ENCODE measurements at places on chromosomes 6 and 20.

- DNase-seq, result no peak
Observed at GRCh38 chr6:12483712-12484111, 193.6 kb downstream of the EDN1 start.

DNA sequence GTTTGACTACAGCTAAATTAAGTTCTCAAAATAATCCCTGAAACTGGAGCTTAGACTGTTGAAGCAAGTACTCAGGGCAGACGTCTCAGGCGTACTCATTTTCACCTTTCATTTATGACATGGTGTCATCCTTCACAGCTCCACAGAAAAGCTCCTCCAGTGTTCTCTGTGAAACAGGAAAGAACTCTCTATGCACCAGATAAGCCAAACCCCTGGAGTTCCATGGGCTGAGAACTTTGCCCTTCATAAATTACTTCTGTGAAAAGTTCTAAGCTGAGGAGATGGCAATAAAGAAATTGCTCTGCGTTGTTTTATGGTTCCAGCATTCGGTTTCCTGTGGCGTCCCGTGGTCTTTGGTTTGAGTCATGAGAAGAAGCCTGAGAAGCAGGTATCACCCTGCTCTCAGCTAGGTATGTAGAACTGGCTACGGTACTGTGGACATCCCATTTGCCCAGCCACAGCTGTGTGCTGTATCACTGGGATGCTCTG, 20.2 kb upstream of the RREB1 start:
- DNase-seq, result no peak

DNA sequence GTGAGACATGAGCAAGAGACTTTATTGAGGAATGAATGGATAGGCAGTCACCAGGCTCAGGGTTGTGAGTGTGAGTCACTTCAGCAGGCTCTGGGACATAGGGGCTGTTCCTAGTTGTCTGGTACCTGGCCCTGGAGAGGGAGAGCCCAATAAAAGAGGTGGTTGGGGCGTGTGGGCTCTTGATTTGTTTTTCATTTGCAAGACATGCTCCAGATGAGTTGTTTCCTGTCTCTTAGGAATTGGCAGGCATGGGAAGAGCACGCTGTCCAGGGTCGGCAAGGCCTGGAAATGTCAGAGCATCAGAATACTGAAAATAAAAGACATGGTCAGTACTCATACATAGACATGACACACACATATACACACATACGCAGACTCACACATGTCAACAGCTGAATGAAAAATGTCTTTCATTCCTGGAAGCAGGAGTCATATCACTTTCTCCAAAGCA, 166.3 kb upstream of the SULF2 start:
- no peak for DNase-seq

GRCh38 chr20:7829031-7829430, 111.2 kb downstream of the HAO1 start:
- no peak for DNase-seq

- DNase-seq, result no peak
Observed at GRCh38 chr6:101668496-101669030, 275.1 kb downstream of the GRIK2 start.

GRCh38 chr6:157047951-157048350, 270.8 kb downstream of the ARID1B start:
- no peak for DNase-seq

GRCh38 chr6:156471000-156471399, 306.2 kb upstream of the ARID1B start:
- no peak for DNase-seq

DNA sequence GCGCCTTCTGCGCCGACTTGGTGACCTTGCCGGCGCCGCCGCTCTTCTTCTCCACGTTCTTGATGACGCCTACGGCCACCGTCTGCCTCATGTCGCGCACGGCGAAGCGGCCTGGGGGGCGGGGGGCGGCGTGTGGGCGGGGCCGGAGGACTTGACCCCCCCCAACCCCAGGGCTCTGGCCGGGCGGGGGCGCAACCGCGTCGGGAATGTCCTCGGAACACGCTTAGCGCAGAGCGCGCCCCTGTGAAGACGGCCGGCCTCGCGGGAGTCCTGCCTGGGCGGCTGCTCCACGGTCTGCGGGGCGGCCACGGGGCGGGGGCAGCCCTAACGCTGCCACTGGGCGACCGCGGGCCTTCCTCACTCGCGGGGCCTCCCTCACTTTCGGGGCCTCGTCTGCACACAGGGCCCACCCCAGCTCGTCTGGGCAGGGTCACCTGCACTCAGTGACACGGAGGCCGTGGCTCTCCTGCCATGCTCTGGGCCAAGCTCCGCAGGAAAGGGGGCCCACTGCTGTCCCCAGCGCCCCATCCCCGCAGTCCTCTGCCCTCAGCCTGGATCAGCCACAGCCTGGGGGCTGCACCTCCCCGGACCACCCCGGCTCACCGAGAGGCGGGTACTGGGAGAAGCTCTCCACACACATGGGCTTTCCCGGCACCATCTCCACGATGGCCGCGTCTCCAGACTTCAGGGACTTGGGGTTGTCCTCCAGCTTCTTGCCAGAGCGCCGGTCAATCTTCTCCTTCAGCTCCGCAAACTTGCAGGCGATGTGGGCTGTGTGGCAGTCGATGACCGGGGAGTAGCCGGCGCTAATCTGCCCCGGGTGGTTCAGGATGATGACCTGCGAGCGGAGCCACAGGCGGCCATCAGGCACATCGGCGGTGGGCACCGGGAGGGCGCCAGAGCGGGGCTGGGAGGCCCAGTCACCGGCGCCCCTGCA, 10.3 kb downstream of the EEF1A2 start:
- DNase-seq, result no peak

- peak; percentile 38 for DNase-seq
Observed at GRCh38 chr20:2751878-2752566, 48.4 kb downstream of the CPXM1 start.

- no peak for DNase-seq
Observed at GRCh38 chr20:56730003-56730402, 100.9 kb downstream of the TFAP2C start.

GRCh38 chr6:110613356-110613755, 136.9 kb upstream of the SLC22A16 start:
- DNase-seq, result peak; percentile 75

- no peak for DNase-seq
Observed at GRCh38 chr20:53040693-53041589, 68.8 kb downstream of the TSHZ2 start.

GRCh38 chr20:59948828-59949720, 8.9 kb downstream of the FAM217B start:
- DNase-seq, result peak; percentile 52

GRCh38 chr6:21664314-21665109, 71.0 kb downstream of the SOX4 start:
- DNase-seq, result peak; percentile 18

DNA sequence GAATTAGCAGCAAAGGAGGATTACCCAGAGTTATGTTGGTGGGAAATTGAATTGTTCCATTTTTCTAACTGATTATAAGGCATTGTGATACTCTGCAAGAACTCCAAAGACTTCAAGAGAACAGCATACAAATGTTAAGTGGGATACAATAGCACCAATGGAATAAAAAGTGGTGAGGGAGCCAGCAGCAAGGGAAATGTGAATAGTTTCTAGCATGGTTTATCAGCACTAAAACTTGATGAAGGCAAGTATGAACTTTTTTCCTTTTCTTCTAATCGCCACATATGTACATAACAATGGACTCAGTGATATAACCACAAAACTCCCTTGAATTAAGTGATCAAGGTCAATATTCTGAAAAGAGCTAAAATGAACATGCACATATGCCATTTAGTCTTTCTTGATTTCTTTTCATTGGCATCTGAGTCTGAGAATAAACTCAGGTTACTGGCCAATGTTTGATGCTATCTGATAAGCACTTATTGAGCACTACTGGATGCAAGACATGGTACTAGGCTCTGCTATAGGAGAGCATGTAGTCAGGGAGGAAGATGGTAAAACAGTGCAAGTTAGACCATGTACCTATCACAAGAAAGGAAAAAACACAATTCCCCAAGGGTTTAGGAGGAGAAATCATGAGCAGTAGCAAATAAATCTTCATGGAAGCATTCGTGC, 36.6 kb upstream of the NOX3 start:
- DNase-seq, result no peak

- DNase-seq, result peak; percentile 66
Observed at GRCh38 chr20:31806564-31807355, 12.4 kb upstream of the MYLK2 start.

DNA sequence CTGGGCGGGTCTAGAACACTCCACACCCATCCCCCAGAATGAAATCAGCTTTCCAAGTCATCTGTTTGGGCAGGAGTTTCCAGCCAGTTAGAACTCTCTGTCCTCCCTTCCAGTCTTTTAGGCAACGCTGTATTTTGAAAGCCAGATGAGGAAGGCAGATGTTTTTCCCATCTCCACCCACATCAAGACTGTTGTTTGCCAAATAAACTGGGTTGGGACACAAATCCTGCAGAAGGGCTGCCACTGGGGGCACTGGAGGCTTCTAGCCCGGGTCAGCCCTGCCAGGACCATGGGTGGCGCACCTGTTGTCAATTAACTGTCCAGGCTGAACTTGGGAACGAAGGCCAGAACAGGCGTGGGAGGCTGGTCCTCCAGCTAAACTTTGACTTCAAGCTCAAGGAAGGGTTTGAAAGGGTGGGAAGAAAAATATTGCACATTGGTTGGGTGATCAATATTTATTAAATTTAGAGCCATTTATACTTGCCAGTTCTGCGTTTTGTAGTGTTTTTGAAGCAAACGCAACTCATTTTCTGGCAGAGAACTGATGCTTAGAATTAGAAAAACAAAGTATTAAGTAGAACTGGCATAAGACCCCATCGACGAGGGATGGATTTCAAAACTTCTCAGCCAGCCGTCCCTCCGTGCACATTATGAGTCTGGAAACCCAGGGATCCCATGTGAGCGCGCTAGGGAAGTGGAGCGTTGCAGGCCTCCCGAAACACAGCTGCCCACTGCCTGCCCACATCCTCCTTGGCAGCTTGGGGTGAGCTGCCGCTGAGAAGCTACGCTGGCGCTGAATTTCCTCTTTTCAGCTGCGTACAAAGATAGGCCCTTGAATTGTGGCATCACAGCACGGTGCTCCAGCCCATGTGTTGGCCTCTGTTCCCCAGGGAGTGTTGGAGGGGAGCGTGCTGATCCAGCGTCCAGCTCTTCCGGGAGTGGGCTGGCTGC, 297.4 kb downstream of the QKI start:
- peak; percentile 99 for DNase-seq

DNA sequence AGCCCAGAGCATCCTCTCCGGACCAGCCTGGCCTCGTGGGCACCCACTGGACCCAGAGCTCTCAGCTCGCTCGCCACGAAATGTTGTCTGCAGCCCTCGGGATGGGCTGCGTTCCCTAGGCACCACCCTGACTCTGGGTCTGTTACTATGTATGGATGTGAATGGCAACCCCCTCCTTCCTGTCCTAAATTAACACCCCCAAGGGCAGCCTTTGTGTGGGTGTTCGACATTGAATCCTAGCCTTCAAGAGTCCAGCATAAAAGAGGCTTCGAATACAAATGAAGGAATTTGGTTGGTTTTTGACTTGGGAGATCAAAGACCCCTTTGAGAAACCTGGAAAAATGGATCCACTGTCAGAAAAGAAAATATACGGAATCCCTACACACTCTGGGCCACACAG, 86.1 kb downstream of the BMP7 start:
- DNase-seq, result no peak

DNA sequence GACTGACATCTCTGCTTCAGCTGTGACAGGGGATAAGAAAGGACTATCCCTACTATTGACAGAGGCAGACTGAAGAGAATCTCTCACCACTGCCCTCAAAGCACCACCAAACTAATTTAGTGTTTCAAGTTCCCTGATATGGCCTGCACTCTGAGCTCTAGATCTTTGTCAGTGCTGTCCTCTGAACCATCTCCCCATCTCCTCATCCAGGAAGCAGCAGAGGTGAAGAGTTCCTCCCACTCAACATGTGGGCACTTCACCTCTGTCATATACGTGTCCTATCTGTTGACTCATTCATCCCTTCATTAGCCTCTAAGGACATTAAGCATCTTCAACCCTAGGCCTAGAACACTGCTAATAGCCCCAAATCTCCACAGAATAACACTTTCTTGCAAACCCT, 14.1 kb downstream of the FAM210B start:
- no peak for DNase-seq

DNA sequence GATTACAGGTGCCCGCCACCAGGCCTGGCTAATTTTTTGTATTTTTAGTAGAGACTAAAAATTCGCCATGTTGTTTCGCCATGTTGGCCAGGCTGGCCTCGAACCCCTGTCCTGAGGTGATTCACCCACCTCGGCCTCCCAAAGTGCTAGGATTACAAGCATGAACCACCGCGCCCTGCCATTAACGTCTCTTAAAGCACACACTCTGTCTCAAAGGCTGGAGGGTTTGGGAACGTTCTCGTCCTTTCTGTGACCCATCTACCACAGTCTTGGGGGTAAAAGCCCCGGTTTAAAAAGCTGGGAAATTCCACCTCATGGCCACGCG, 57.8 kb upstream of the ARID1B start:
- no peak for DNase-seq

GRCh38 chr20:2390951-2391675, 10.4 kb downstream of the TGM6 start:
- peak; percentile 57 for DNase-seq

DNA sequence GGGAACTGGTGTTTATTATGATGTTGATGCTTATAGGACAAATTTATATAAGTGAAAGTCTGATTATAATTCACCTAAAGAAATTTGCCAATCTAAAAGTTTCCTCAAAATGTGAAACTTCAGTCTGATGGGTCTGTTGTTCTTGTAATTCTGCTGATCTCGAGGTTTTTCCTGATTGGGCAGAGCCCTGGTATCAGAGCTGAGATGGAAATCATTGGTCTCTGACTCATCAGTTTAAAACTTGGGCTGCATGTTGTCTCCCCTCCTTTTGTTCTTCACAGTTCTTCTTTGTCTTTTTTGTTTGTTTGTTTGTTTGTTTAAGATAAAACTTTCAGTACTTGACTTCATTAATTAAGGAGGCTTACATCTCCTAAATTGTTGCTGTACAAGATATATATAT, 5.9 kb downstream of the SMAP1 start:
- peak; percentile 5 for DNase-seq

- DNase-seq, result peak; percentile 14
Observed at GRCh38 chr6:121573481-121573880, 138.0 kb downstream of the GJA1 start.

DNA sequence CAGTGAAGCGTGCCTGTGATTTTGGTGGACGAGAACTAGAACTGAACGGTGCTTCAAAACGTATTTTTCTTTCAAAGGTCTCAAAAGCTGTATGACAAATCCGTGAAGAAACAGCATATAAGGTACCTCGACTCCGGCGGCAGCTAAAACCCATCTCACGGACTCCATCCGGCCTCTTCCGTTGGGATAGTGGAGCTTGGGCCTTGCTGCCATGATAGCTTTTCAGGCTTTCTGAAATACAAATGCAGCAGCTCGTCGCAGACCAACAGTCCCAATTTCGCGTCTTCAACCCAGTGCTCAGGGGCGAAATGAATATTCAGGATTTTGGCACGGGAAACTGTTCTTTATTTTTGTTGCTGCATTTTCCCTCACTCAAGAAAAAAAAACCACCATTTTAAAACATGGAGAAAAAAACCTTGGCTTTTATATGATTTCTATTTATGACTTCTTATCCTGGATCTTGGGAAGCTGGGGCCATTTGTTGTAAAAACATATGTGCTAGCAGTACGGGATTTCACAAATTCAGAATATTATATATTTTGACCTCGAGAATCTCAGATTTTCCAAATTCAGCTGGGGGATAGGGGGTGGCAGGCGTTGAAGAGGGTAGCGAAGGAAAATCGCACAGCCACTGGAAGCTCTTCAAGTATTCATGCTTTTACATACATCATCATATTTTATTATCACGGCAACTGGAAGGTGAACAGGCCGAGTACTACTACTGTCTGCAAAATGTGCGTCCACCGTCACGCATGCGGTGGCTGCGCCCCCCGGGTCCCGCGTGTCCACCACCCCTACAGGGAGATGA, 849 bp downstream of the GSTA4 start:
- no peak for DNase-seq

GRCh38 chr20:17500826-17501225, 30.4 kb downstream of the BFSP1 start:
- DNase-seq, result no peak
